EH (cell line): ENCODE measurements at places on chromosomes 6 and 20.

GRCh38 chr6:169646906-169647567 lies 54.8 kb downstream of the WDR27 start:
- DNase-seq: no peak

- DNase-seq: peak; percentile 60
Measured at GRCh38 chr20:10639737-10640556, 33.9 kb downstream of the JAG1 start.

- no peak for DNase-seq
Measured at GRCh38 chr6:107532706-107533105, 42.8 kb downstream of the SOBP start.

GRCh38 chr6:155377061-155377460 lies 62.8 kb upstream of the TFB1M start:
- DNase-seq: peak; percentile 95

DNA sequence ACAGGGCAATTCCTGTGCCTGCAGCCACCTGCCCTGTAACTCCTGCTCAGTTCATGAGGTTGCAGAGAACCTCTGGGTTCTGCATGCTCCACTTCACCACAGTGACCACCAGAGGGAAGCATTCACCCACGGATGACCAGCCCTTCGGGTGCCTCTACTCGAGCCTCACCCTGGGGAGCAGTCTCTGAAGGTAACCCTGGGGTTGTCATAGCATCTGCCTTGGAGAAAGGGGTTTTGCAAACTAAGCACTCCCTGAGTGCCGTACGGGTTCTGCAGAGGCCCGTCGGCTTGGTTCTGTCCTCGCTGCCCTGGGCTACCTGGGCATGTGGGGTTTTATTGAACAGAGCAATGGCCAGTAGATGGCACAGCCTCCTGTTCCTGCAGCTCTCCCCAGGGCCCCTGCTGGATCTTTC lies 10.2 kb upstream of the CST5 start:
- peak; percentile 56 for DNase-seq

- no peak for DNase-seq
Measured at GRCh38 chr6:11953641-11954040, 58.5 kb upstream of the HIVEP1 start.

GRCh38 chr6:103404799-103405198 lies 1454.9 kb downstream of the HACE1 start:
- DNase-seq: no peak

GRCh38 chr6:72689107-72689954 lies 67.5 kb downstream of the KCNQ5 start:
- DNase-seq: peak; percentile 6

- peak; percentile 9 for DNase-seq
Measured at GRCh38 chr6:133855276-133855990, 33.5 kb upstream of the TCF21 start.

GRCh38 chr20:37560629-37561028 lies 33.0 kb upstream of the BLCAP start:
- DNase-seq: no peak
